ENCODE measurements at places on chromosomes 7 and 10.
A peak's percentile ranks its signal among the peaks of the same experiment; 100 is the strongest.

GRCh38 chr10:62302760-62303159 is 34.1 kb upstream of the RTKN2 start:
- DNase-seq, result no peak

DNA sequence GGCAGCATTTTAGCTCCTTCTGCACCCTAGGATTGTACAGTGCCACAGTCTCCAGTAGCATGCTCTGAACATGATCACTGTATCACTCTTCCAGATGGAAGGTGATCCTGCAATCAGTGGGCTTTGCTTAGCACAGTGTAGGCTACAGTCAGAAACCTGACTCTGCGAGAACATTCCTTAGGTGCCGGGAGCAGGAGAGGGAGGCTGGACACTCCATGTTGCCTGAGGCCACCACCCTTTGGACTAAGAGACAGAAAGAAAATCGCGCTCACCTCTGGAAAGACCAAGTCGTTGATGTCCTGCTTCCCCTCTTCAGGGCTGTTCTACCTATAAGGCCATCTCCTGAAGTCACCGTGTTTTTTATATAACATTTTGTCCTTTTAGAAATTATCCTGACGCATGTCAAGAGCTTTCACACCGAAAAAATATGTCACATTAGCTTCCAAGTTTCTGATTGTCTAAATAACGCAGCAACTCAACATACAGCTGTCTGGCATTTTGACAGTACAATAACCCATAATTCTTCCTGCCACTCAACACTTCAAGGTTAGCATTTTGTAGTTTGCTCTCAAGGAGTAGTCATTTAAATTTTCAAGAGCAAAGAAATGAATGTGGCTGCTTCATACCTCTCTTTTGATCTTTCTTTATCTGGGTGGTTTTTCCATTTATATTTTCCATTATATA is 563.1 kb downstream of the LRMDA start:
- no peak for DNase-seq

DNA sequence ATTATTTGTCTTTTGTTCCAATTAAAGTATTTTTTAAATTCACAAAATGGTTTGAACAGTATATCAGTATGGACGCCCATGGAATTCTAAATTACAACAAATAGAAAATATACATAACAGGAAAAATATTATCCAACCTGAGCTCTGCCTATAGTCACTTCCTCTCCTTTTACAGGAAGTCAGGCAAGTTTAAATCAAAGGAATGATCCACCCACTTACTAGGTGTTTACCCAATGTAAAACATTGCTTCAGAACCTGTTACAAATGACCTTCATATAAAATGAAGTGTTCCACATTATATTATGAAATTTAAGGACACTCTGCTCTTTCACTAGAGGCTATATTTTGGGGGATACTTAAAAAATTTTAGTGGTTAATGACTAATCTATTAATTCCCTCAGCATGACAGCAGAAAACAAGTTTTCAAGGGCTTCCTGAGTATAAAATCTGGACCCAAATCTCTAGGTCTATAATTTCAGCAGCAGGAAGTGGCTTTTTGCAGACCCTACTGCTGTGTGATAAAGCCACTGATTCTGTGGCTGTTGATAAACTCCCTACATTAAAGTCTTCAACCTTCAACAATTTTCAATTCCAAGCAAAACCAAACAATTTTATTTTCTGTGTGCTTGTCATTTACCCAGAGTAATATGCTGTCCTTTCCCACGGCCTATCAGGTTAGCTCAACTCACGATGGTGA is 722.6 kb downstream of the GATA3 start:
- DNase-seq, result peak; percentile 5

GRCh38 chr10:3259499-3259898 is 86.9 kb upstream of the PITRM1 start:
- DNase-seq, result no peak

- no peak for DNase-seq
These were observed 310.8 kb downstream of the TCERG1L start for GRCh38 chr10:131000743-131001142.

DNA sequence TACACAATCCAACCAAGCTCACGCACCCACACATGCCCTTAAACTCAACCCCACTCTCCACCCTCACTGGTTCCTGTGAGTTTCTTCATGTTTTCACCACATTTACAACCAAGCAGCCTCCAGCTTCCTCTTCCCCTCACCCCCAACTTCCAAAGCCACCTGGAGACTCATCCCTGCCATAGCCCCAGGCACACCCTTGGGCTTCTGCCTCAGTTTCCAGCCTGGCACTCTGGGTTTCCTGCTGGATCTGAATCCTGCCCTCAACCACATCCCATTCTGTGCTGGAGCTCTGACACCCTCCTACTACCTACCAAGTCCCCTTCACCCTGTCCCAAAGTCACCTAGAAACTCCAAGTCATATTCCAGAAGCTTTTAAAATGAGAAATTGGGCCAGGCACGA is 29.4 kb downstream of the CCDC3 start:
- DNase-seq, result no peak

DNA sequence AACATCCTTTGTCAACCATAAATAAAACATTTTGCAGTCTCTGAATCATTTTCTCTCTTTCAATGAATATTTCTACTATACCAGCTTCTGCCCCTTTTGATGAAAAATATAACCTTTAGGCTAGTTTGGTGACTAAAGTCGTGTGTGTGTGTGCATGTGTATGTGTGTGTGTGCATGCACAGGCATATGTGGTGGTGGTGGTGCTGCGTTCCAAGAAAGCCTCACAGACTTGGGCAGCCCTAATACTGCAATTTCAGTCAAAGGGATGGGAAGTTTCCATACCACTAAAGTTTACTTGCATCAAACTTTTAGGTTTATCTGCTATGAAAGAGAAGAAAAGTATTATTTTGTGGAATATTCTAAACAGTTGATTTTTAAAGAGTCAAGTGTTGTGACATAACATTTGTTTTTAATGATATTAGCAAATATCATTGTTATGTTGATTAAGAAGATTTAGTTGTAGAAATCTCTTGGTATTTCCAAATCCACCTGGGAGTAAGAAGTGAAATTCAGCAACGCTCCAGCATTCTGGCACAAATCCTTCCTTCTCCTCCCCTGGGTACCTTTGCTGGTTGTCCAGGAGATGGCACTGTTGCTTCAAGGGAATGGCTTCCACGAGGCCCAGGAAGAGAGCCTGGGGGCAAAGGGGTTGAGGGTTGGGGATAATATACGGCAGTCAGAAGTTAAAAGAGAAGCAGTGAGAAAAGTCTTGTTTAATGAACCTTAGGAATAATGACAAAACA is 41.5 kb downstream of the ASB4 start:
- DNase-seq, result peak; percentile 32

DNA sequence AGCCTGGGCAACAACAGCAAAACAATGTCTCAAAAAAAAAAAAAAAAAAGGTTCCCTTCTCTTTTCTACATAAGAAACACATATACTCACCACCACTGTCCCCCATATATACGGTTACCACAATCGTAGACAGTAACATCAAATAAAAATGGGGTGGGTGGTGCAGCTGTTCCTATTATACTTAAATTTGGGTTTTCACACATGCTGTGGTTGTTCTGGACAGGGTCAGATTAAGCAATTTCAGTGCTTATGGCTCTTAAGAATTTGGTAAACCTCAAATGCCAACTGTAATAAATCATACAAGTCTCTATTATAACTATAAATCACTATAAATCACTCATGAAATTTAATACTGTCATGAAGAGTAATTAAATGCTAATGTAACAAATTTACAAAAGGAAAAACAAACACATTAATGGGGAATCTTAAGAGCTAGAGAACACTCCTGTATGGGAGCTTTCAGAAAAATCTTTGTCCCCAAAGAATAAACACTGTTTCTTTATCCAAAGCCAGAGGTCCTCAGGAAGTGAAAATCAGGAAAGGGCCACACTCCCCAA is 143.6 kb downstream of the GLI3 start:
- no peak for DNase-seq

DNA sequence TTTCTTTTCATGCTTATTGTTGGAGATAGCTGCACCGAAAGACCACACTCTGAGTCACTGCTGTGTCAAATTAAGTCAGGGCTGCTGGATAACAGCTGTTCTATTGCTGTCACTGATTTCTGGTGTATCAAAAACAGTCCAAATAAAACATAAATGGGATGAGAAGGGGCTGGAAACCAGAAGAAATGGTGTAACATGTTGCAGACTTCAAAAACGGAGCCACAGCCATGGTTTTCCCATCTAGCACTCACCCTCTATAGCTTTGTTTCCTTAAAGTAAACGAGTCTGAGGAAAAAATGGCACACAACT is 103.3 kb upstream of the DIP2C start:
- DNase-seq, result no peak

DNA sequence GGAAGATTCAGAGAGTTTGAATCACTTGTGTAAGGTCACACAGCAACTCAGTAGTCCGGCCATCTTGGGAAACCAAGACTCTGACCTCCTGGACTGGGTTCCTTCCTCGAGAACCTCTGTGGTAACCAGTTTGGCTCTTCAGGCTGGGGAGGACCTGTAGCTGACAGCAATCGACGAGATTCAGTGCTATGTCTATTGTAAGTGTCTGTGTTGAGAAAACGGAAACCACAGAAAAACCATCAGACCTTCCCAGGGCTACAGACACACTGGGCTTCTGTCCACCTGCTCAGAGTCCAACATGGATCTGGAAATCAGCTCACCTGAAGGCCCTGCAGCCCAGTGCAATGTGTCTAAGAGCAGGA is 403.7 kb downstream of the RPS24 start:
- DNase-seq, result no peak

DNA sequence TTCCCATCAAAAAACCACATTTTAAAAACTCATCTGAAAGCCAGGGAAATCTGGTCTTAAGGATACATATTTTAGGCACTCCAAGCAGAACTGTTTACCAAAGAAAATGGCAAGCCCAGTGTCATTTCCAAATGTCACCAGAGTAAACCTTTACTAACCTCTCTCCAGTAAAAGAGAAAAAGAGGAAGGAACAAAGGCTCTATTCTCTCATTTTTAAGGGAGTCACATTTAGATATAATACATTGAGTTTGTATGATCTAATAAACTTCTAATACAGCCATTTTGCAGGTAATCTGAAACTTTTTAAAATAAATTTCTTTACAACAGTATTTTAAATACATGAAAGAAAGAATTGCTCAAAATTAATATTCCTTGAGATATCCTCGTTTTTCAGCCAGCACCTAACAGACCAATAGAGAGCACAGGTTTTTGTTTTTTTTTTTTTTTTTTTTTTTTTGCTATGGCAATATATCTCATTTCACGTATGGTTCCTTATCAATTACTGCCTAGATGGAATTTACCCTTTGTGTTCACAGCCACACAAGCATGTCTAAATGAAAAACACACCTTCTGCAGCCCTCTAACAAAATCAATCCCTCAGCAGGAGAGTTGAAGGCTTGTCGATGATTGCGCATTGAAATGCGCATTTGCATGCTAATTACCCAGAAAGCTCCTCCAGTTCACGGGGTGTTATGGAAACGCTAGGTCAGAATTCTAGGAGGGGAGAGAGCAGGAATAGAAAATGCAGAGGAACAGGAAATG is 39.8 kb upstream of the MSRB2 start:
- DNase-seq, result no peak

GRCh38 chr10:79282388-79282787 is 64.9 kb upstream of the PPIF start:
- no peak for DNase-seq

- DNase-seq, result no peak
These were observed 3.4 kb downstream of the FAM24B start for GRCh38 chr10:122875843-122876466.

- DNase-seq, result no peak
These were observed 129.0 kb upstream of the NFE2L3 start for GRCh38 chr7:26022982-26023381.

GRCh38 chr7:124856299-124856888 is 73.2 kb downstream of the POT1 start:
- peak; percentile 51 for DNase-seq

GRCh38 chr10:61871487-61871886 is 30.0 kb upstream of the ARID5B start:
- no peak for DNase-seq

DNA sequence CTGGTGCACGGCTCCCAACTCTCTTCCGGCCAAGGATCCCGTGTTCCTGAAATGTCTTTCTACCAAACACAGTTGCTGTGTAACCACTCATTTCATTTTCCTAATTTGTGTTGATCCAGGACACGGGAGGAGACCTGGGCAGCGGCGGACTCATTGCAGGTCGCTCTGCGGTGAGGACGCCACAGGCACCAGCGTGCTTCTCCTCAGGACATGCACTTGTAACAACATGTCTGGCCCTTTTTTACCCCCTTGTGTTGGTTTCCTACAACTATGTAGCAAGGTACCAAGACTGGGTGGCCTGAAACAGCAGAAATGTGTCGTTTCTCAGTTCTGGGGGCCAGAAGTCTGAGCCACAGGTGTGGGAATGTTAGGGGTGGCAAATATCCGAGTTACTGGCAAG is 18.2 kb downstream of the CALML5 start:
- DNase-seq, result no peak

DNA sequence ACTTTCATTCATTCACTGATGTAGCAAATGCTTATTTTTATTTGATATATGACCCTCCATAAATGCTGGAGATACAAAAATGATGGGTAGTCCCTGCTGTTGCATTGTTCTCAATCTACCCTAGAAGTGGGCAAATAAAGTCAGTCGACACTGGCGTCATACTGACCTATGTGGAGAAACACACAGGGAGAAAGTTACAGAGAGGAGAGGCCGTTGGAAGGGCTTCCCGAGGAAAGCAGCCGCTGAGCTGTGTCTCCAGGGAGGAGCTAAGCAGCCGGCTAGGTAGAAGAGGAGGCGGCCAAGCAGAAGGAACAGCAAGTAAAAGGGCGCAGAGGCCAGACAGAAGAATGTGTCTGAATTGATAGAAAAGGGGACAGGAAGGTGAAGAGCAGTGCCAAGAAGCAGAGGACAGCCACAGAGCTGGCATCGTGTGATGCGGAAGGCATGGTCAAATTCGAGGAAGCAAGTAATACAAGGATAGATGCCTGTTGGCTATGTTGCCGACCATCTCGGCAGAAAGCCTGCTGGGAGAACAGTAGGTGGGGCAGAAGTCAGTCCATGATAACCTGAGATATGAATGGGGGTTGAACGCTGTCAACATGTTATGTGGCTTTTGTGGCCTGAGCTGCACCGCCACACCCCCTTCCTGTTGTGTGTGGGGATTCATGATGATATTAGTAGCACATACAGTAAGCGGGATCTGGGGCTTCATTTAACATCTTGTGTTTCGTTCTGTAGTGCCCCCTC is 25.9 kb downstream of the ST8SIA6 start:
- DNase-seq, result no peak

DNA sequence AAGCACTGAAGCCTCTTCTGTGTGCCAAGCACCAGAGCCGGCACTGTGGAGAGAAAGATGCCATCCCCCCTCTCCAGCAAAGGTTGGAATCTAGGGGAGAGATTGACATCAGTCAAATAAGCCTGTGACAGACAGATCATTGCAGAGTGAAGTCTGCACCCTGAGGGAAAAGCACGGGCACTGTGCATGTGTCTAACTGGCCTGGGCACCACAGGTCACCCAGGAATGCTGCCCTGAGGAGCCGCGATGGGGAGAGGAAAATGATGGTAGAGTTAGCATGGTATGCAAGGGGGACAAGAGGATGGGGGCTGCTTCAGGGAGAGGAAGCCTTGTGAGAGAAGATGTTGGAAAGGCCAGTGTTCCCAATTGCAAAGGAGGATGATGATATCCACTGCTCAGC is 261.0 kb downstream of the GRID1 start:
- no peak for DNase-seq

All from amniotic epithelial cell (primary cell).